ENCODE measurements at places on chromosomes 16 and 17.

DNA sequence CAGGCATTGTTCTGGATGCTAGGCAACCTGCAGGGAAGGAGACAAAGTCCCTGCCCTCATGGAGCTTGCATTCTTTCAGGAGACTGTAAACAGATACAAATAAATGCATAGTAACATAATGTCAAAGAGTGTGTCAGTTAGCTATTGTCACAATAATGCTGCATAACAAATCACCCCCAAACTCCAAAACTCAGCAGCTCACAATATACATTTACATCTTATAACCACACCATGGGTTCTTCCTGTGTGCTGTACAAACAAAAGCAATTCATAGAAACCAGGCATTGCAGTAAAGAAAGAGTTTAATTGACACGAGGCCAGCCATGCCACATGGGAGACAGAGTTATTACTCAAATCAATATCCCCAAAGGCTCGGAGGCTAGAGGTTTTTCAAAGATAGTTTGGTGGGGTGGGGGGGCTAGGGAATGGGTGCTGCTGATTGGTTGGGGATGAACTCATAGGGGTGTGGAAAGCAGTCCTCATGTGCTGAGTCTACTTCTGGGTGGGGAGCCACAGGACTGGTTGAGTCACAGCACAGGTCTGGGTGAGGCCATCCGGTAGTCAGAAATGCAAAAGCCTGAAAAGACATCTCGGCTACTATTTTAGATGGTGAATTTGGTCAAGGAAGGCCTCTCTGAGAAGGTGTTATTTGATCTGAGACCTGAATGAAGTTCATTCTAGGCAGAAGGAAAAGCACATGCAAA, 79.0 kb downstream of the GPRC5B start:
- DNase-seq, result no peak

GRCh38 chr17:40530531-40530994, 29.1 kb upstream of the TNS4 start:
- no peak for DNase-seq

GRCh38 chr17:263773-264172, 82.3 kb upstream of the DOC2B start:
- DNase-seq, result no peak

- DNase-seq, result no peak
Observed at GRCh38 chr17:10512856-10513255, 5.5 kb downstream of the MYH1 start.

- no peak for DNase-seq
Observed at GRCh38 chr17:75689441-75689873, 22.3 kb downstream of the SAP30BP start.

- no peak for DNase-seq
Observed at GRCh38 chr17:33056399-33057146, 64.9 kb downstream of the SPACA3 start.

- no peak for DNase-seq
Observed at GRCh38 chr17:58870747-58871146, 115.1 kb downstream of the PPM1E start.
